ENCODE measurements at places on chromosomes 1 and 21.

GRCh38 chr21:29237110-29238052, 61.3 kb upstream of the BACH1 start:
- no peak for DNase-seq

GRCh38 chr1:100862591-100862990, 32.1 kb downstream of the EXTL2 start:
- no peak for DNase-seq

- no peak for DNase-seq
These were observed 486 bp downstream of the NIPAL3 start for GRCh38 chr1:24415910-24416665.

DNA sequence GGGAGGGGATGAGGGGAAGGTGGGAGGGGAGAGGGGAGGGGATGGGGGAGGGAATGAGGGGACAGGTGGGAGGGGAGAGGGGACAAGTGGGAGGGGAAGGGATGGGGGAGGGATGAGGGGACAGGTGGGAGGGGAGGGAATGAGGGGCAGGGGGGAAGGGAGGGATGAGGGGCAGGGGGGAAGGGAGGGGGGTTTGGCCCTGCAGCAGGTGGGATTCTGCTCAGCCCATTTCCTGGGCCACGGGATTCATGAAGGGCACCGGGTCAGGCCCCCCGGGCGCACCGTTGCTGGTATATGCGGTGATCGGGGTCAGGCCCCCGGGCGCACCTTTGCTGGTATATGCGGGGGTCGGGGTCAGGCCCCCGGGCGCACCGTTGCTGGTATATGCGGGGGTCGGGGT, 15.1 kb upstream of the SAMD11 start:
- no peak for DNase-seq

GRCh38 chr21:41664881-41665765, 101.7 kb downstream of the RIPK4 start:
- no peak for DNase-seq

DNA sequence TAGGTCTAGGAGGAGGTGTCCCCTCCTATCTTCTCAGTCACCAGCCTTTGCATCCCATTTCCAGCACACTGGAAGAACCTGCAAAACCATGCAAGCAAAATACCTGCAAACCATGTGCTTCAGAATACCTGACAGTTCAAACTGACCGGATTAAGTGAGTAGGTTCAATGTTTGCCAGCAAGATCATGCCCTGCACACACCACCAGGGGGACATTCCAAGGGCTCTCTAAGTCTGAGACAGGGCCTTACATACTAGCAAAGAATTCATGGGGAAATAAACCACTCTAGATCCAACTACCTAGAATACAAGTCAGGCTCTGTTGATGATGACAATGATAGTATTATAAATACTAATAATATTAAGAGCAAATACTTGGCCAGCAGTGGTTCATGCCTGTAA, 27.6 kb downstream of the INPP5B start:
- no peak for DNase-seq

GRCh38 chr1:167093846-167094516, at the start of gene STYXL2:
Gene STYXL2 (plus strand): TSS chr1:167094075. CDS start chr1:167094850, 775 bp downstream.
- DNase-seq: no peak

DNA sequence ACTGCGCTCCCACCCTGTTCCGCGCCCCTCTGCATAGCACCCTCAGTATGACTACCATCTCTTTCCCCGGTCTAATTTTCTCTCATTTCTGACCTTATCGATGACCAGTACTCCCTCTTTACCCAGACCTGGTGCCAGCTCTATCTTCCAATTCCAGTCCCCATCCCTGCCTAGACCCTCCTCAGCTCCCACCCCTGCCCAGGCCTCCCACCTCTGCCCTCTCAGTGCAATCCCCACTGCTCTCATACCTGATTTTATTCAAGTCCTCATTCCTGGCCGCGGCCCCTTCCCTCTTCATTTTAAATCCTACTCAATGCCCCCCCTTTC, 1.3 kb downstream of the USP24 start:
- DNase-seq: no peak

GRCh38 chr1:78676347-78676982, 26.8 kb downstream of the IFI44 start:
- no peak for DNase-seq

DNA sequence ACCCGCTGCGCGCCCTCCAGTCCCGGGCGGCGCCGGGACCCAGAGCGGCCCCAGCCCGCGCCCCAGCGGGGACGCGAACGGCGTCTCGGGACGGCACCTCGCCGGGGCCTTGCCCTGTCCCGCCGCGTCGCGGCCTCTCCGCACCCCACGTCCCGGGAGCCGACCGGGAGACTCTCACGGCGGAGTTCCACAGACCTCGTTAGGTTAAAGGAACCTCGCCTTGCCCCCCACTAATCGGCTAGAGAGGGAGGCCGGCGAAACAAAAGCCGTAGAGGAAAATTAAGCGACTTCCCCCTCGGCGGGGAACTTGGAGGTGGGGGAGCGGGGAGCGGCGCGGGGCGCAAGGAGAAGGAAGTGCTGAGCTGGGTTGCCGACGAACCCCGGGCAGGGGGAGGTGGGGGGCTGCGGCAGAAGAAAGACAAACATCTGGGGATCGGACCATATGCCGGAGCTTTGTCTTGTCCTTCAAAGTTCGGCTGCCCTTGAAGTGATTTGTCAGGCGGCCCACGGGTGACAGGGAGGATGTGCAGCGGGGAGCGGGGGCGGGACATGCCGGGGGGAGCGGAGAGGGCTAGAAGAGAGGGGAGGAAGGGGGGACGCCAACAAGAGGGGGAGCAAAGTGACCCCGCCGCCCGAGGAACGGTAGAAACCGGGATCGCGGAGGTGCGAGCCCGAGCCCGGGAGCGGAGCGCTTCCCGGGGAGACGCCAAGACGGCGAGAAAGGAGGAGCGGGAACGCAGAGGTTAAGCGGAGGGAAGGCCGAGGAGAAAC, 120.0 kb upstream of the RRP15 start:
- no peak for DNase-seq

DNA sequence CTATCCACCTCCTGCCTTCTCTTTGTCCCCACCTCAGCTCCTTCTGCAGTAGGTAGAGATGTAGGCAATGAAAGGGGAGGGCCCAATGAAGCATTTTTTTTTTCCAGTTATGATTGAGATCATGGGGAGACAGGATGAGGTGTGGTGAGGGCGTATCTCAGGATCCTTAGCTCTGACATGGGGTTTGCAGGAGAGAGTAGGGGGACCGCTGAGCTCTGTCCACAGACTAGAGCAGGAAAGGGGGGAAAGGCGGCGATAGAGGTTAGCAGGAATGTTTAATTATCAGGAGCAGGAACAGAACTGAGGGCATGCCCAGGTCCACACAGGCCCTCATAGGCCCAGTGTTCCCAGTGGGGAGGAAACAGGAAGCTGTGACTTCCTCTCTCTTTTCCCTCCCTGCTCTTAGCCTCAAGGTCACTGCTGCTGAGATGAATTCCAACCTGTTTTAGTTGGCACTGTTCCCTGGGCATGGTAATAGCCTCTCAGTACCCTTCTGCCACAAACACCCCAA, 901 bp upstream of the RXFP4 start:
- no peak for DNase-seq

DNA sequence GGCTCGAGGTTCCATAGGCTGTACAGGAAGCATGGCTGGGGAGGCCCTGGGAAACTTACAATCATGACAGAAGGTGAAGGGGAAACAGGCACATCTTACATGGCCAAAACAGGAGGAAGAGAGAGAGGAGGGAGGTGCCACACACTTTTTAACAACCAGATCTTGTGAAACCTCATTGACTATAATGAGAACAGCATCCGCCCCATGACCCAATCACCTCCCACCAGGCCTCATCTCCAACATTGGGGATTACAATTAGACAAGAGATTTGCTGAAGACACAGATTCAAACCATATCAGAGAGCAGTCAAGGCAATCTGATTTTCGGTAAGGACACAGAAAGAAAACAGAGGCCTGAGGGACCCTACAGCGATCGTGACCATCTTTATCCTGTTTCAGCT, 41.7 kb downstream of the TNFRSF9 start:
- no peak for DNase-seq

- DNase-seq: no peak
These were observed 341.7 kb downstream of the PCP4 start for GRCh38 chr21:40208948-40209345.

DNA sequence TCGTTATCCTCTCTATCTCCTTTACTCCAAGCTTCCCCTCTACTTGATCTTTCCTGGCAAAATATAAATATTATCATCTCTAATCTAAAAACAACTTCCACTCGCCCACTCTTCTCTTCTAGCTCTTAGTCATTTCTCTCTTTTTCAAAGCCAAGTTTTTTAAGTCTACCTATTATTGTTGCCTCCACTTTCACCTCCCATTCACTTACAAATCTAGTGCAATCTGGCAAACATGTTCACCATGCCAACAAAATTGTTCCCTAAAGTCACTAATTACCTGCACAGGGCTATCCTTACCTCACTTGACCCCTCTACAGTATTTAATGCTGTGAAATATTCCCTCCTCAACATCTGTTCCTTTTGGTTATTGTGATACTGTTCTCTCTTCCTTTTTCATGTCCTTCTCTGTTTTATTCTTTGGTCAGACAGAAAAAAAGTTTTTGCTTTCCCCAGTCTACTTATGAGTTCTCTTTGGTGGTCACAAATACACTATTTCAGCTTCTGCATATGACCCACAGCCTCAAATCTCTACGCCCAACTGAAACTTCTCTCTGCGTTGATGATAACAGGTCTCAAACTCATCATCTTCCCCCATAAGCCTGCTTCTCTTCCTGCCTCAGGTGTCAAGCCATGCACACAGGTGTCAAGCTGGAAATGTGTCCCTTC, 31.9 kb upstream of the RAP1A start:
- no peak for DNase-seq

DNA sequence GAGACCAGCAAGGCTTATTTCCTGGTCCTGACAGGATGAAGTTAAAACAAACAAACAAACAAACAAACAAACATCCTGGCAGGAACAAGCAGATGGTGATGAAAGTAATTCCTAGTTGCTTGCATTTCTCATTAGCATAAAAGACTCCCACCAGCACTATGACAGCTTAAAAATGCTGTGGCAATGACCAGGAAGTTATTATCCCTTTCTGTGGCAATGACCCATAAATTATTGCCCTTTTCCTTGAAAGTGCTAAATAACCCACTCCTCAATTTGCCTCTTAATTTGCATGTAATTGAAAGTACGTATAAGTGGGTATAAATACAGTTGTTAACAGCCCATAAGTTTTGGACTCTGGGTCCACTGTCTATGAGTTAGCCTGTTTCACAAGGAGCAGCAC, 727.6 kb upstream of the NEGR1 start:
- no peak for DNase-seq

DNA sequence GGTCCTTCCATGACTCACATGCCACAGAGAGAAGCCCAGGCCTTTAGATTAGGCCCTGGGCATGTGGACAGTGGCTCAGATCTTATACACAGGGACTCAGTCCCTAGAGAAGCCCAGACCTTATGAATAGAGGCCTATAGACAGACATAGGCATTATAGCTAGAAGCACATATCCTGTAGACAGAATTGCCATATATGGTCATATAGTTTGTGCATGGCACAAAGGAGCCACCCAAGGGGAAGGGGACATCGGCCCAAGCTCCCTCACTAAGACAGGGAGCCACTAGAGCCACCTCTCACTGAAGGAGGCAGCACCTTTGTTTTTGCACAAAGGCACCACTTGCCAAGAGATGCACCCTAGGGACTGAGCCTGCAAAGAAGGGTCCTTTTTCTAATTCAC, 2.3 kb upstream of the EFNA3 start:
- DNase-seq: no peak

All from vagina (tissue), 2 donors.